ENCODE measurements at places on chromosomes 6 and 20.

- no peak for DNase-seq
These were observed 226.8 kb downstream of the C6orf118 start for GRCh38 chr6:165082636-165083035.

DNA sequence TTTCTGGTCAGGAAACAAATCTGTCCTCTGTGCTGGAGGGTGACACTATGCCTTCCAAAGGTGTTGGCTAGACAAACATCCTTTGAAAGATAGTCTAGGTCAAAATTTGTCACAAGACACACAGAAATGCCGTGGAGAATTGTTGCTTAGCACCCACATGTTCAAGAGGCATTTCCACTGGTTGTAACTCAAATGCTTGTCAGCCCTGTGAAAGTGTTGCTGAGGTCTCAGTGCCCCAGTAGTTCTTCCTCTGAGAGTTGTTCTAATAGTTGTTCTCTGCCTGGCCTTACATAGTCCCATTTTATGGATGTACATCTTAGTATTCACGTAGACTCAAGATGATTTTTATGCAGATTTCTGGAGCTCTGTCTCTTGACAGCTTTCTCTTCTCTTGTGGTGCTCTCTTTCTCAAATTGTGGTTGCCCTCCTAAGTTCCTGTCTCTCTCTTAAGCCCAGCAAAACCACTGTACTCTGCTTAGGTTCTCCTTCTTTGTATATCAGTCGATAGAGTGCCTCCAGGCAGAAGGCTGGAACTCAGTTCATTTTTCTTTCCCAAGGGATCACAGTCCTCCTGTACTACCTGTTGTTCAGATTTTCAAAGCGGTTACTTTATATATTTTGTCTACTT is 39.5 kb upstream of the REV3L start:
- peak; percentile 12 for DNase-seq

DNA sequence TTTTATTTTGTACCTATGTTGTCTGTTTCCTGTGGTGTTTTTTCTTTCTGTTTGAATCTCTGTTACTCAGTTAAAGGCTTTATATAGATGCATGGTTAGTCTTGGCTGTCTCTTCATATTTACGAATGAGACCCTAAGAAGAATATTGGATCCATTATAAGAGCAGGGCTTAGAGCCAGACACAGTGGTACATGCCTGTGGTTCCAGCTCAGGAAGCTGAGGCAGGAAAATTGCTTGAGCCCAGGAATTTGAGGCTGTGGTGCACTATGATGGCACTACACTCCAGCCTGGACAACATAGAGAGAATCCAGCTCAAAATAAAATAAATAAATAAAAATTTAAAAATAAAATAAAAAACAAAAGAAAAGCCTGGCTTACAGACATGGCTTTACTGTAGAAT is 211.1 kb downstream of the SOD2 start:
- no peak for DNase-seq

DNA sequence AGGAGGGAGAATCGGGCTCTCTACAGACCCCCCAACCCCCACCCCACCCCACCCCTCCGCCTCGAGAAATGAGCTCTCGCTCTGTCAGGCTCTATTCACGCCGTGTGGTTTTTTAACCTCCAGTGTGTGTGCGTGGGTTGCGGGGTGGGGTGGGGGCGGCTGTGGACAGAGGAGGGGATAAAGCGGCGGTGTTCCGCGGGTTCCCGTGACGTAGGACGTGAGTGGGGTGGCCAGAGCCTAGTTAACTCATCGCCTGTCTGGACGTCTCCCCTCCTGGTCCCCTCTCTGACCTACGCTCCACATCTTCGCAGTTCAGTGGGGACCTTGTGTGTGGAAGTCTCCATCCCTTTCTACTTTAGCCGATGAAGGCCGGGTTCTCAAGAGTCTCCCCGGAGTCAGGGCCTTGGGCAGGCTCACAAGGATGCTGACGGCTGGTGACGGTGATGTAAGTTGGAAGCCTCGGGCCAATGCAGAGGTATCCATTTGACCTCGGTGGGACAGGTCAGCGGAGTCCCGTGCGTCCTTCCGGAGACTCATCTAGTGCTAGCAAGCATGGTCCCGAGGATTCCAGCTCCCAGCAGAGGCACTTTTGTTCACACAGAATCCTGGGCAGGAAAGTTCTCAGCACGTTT is 1507.1 kb upstream of the DEFB115 start:
- DNase-seq = no peak

- DNase-seq = peak; percentile 70
These were observed 341.2 kb downstream of the CDKAL1 start for GRCh38 chr6:20875369-20875963.

GRCh38 chr6:152170702-152171667 is 363.5 kb downstream of the ESR1 start:
- DNase-seq = no peak

- DNase-seq = no peak
These were observed 185.7 kb upstream of the MARCKS start for GRCh38 chr6:113671421-113671820.

- DNase-seq = peak; percentile 19
These were observed 53.0 kb downstream of the LINC00237 start for GRCh38 chr20:21053002-21053762.

- no peak for DNase-seq
These were observed 107.9 kb downstream of the DCDC2 start for GRCh38 chr6:24249926-24250325.

DNA sequence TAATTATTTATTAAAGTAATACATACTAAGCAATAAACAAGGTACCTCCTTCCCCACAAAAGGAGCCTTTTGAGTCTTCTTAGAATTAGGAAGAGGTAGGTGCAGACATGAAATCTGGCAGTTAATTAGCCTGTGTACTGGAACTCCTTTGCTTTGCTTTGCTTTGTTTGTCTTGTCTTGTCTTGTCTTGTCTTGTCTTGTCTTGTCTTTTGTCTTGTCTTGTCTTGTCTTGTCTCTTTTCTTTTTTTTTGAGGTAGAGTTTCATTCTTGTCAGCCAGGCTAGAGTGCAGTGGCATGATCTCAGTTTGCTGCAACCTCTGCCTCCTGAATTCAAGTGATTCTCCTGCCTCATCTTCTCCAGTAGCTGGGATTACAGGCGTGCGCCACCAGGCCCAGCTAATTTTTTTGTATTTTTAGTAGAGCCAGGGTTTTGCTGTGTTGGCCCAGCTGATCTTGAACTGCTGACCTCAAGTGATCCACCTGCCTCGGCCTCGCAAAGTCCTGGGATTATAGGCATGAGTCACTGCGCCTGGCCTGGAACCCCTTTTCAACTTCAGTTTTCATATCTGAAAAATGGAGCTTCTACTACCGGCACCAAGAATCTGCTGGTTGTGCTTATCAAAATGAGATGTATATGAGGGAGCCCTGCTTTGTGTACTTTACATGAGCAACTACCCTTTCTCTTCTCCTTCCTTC is 301.2 kb downstream of the CDKAL1 start:
- no peak for DNase-seq

GRCh38 chr20:57525328-57526086 is 567 bp upstream of the CTCFL start:
- DNase-seq = no peak

All from myocyte (in vitro differentiated cells).